ENCODE measurements at places on chromosomes 13 and 19.

DNA sequence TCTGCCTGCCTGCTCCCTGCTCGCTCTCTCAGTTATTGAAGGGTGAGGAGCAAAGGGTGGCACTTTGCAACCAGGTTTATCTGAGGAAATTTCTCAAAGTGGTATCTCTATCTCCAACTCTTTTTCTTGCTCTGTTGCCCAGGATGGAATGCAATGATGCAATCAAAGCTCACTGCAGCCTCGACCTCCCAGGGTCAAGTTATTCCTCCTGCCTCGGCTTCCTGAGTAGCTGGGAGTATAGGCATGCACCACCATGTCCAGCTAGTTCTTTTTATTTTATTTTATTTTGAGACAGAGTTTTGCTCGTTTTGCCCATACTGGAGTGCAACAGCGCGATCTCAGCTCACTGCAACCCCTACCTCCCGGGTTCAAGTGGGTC is 4.9 kb downstream of the ACTMAP start:
- DNase-seq = no peak

- DNase-seq = no peak
Measured at GRCh38 chr19:13417054-13417453, 89.2 kb downstream of the CACNA1A start.

DNA sequence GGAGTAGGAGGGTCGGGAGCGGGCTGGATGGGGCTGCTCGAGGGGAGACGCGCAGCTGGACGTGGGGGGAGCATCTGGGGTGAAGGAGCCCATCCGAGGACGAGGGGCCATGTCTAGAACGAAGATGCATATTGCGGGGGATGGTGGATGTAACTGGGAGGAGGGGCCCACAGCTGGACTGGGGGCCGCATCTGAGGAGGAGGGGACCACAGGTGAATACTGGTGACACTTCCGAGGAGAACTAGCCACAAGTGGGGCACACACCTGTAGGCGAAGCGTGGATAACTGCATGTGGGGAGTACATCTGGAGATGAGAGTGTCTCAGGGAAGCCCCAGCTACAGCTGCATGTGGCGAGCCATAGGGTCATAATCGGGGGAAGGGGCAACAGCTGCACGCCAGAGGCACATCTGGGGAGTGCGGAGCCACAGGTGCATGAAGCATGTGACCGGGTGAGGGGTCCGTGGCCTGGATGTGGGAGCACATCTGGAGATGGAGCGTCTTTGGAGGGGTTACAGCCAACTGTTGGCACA is 402 bp downstream of the ZSWIM9 start:
- no peak for DNase-seq

- no peak for DNase-seq
Measured at GRCh38 chr13:111186305-111186935, 71.3 kb downstream of the ARHGEF7 start.

- no peak for DNase-seq
Measured at GRCh38 chr19:17910791-17911360, 21.9 kb upstream of the CCDC124 start.

DNA sequence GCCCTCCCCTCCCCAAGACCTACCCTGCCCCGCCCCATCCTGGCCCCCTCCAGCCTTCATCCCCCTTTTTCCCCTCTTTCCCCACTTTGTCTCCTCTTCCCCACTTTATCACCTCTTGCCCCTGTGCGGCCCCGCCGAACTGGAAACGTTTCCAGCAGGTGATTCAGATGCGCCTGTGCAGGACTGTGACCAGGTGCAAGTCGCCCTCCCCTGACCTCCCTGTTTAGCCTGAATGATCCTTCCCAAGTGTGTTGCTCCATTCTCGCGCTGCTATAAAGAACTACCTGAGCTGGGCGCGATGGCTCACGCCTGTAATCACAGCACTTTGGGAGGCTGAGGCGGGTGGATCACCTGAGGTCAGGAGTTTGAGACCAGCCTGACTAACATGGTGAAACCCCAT is 25.9 kb downstream of the ZNF791 start:
- DNase-seq = no peak
